ENCODE measurements at places on chromosomes 12 and 14. TPM values are rescaled to one million over a fixed set of nuclear protein-coding genes. Genes with fewer than 3 reads are reported as not detected.

GRCh38 chr14:24673059-24673458 lies 39.1 kb upstream of the GZMB start:
- no peak for DNase-seq
- peaks cover 83% of the 10 kb centered on the region for H3K4me1 ChIP-seq
- H3K4me3 ChIP-seq, result peak overlapping the region; percentile 71
- H3K27me3 ChIP-seq, result no peaks in the 10 kb centered on the region

DNA sequence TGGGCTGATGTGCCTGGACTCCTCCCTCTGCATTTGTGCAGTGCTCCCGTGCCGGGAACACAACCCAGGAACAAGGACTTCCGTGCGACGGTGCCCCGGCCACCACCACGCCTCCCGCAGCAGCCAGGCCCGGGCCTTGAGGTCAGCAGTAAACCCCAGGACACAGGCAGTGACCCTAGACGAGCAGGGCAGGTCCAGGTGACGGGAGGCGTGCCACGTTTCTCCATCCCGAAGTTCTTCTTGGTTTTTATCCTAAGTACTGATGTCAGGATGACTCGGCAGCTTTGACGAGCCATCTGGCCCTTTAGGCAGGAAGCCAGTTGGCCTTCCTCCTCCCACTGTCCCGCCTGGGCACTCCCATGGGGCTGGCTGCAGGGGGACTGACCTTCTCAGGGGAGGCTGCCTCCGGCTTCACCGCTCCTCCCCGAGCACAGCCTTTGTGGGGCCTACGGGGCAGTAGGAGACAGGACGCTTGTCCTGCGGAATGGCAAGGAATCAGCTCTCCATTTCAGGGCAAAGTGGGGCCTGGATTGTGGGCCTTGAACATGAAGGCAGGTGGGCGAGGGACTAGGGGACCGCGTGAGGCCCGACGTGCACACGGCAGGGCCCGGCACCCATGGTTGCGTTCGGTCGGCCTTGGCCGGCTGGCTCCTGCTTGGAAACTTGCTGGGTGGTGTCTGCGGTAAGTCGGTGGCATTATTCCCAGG lies 94.1 kb downstream of the FBXL14 start:
- no peak for DNase-seq
- no peaks in the 10 kb centered on the region for H3K36me3 ChIP-seq
- H3K27me3 ChIP-seq, result peaks cover 24% of the 10 kb centered on the region
- H3K27ac ChIP-seq, result no peak overlapping the region

- H3K27ac ChIP-seq, result no peak overlapping the region
- H3K4me1 ChIP-seq, result no peaks in the 10 kb centered on the region
- no peaks in the 10 kb centered on the region for H3K36me3 ChIP-seq
- peaks cover 25% of the 10 kb centered on the region for H3K27me3 ChIP-seq
- no peak for DNase-seq
- no peak overlapping the region for H3K4me3 ChIP-seq
Observed at GRCh38 chr12:107931761-107932160, 157.3 kb downstream of the ASCL4 start.

GRCh38 chr14:50109342-50109741 lies 7.0 kb downstream of the VCPKMT start:
- H3K4me3 ChIP-seq, result no peak overlapping the region
- no peak for DNase-seq
- peaks cover 37% of the 10 kb centered on the region for H3K4me1 ChIP-seq
- H3K27ac ChIP-seq, result no peak overlapping the region
- no peaks in the 10 kb centered on the region for H3K27me3 ChIP-seq

- no peaks in the 10 kb centered on the region for H3K4me1 ChIP-seq
- H3K27ac ChIP-seq, result no peak overlapping the region
- no peaks in the 10 kb centered on the region for H3K36me3 ChIP-seq
- H3K27me3 ChIP-seq, result peaks cover 4% of the 10 kb centered on the region
- DNase-seq, result no peak
Observed at GRCh38 chr12:8661016-8661415, 1.6 kb downstream of the MFAP5 start.

GRCh38 chr12:1434296-1434955 lies 160.0 kb downstream of the FBXL14 start:
- no peak overlapping the region for H3K4me3 ChIP-seq
- no peaks in the 10 kb centered on the region for H3K27me3 ChIP-seq
- no peaks in the 10 kb centered on the region for H3K36me3 ChIP-seq
- no peak for DNase-seq
- no peak overlapping the region for H3K27ac ChIP-seq

GRCh38 chr12:49206389-49206788 lies 17.5 kb upstream of the TUBA1A start:
- peaks cover 8% of the 10 kb centered on the region for H3K4me1 ChIP-seq
- no peak for DNase-seq
- H3K27ac ChIP-seq, result no peak overlapping the region
- no peaks in the 10 kb centered on the region for H3K36me3 ChIP-seq
- no peak overlapping the region for H3K4me3 ChIP-seq

- H3K4me3 ChIP-seq, result no peak overlapping the region
- no peak for DNase-seq
- no peak overlapping the region for H3K27ac ChIP-seq
- no peaks in the 10 kb centered on the region for H3K4me1 ChIP-seq
Observed at GRCh38 chr12:14317362-14318146, 47.9 kb upstream of the ATF7IP start.

GRCh38 chr12:109033239-109034196 lies 12.7 kb upstream of the SVOP start:
- no peak for DNase-seq
- peaks cover 3% of the 10 kb centered on the region for H3K36me3 ChIP-seq
- H3K4me3 ChIP-seq, result no peak overlapping the region
- no peak overlapping the region for H3K27ac ChIP-seq
- peaks cover 12% of the 10 kb centered on the region for H3K27me3 ChIP-seq

GRCh38 chr12:95205685-95206084 lies 11.6 kb downstream of the FGD6 start:
- no peak for DNase-seq
- H3K4me1 ChIP-seq, result peaks cover 4% of the 10 kb centered on the region
- no peak overlapping the region for H3K4me3 ChIP-seq
- no peaks in the 10 kb centered on the region for H3K36me3 ChIP-seq

- H3K4me3 ChIP-seq, result no peak overlapping the region
- no peak for DNase-seq
- H3K27ac ChIP-seq, result no peak overlapping the region
- no peaks in the 10 kb centered on the region for H3K27me3 ChIP-seq
- peaks cover 76% of the 10 kb centered on the region for H3K36me3 ChIP-seq
Observed at GRCh38 chr12:112997506-112997905, 19.2 kb downstream of the OAS2 start.

GRCh38 chr12:109967383-109968031 lies 28.7 kb downstream of the GIT2 start:
- DNase-seq, result peak; percentile 9
- H3K36me3 ChIP-seq, result peaks cover 39% of the 10 kb centered on the region
- H3K27me3 ChIP-seq, result no peaks in the 10 kb centered on the region
- no peak overlapping the region for H3K4me3 ChIP-seq
- peaks cover 14% of the 10 kb centered on the region for H3K4me1 ChIP-seq

- H3K27me3 ChIP-seq, result no peaks in the 10 kb centered on the region
- H3K4me1 ChIP-seq, result peaks cover 33% of the 10 kb centered on the region
- peak; percentile 65 for DNase-seq
- H3K36me3 ChIP-seq, result peaks cover 28% of the 10 kb centered on the region
- H3K27ac ChIP-seq, result peak overlapping the region; percentile 95
Observed at GRCh38 chr14:93207468-93208308, 632 bp downstream of the UBR7 start.

DNA sequence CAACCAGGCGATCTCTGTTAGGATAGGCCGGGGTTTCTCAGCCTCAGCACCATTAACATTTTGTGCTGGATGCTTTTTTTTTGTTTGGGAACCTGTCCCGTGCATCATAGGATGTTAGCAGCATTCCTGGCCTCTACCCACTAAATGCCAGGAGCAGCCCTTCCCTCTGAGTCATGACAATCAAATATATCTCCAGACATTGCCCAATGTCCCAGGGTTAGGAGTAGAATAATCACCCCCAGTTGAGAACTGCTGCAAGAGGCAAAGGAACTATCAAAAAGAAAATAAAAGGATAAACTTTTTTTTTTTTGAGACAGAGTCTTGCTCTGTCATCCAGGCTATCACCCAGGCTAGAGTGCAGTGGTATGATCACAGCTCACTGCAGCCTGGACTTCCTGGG lies 76.0 kb downstream of the ACACB start:
- peaks cover 16% of the 10 kb centered on the region for H3K36me3 ChIP-seq
- DNase-seq, result no peak
- no peak overlapping the region for H3K4me3 ChIP-seq

- DNase-seq, result no peak
- no peak overlapping the region for H3K27ac ChIP-seq
Observed at GRCh38 chr12:24360907-24361306, 411.4 kb upstream of the SOX5 start.

DNA sequence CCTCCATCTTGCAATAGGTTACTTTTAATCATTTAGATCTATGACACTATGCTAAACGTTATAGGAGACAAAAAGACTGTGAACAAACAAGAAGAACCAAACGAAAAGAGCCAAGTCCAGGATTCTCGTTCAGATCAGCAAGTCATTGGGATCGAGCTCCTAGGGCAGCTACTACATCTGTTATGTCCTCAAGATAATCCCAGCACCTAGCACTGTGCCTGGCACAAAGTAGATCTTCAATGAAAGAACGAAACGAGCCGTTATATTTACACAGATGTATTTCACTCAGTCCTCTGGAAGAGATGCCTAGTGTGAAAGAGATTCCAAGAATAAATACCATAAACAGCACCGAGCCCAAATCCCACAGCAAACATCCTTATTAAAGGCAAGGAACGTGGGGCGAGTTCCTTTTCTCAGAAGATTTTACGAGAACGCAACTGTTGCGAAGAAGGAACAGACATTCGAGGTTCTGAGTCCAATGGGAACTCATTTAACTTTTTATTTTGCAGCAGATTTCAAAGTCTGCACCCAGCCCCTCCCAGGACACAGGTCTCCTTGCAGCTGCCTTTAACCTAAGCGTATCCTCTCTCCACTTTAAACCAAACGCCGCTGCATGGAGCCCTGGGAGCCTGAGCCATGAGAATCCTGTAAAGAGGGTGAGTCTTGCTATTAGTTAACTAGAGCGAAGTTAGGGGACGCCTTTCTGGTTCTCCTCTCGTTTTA lies 544 bp upstream of the TDP1 start:
- peak overlapping the region; percentile 92 for H3K4me3 ChIP-seq
- H3K27ac ChIP-seq, result peak overlapping the region; percentile 92
- no peak for DNase-seq
- H3K4me1 ChIP-seq, result peaks cover 39% of the 10 kb centered on the region
- H3K36me3 ChIP-seq, result peaks cover 33% of the 10 kb centered on the region

DNA sequence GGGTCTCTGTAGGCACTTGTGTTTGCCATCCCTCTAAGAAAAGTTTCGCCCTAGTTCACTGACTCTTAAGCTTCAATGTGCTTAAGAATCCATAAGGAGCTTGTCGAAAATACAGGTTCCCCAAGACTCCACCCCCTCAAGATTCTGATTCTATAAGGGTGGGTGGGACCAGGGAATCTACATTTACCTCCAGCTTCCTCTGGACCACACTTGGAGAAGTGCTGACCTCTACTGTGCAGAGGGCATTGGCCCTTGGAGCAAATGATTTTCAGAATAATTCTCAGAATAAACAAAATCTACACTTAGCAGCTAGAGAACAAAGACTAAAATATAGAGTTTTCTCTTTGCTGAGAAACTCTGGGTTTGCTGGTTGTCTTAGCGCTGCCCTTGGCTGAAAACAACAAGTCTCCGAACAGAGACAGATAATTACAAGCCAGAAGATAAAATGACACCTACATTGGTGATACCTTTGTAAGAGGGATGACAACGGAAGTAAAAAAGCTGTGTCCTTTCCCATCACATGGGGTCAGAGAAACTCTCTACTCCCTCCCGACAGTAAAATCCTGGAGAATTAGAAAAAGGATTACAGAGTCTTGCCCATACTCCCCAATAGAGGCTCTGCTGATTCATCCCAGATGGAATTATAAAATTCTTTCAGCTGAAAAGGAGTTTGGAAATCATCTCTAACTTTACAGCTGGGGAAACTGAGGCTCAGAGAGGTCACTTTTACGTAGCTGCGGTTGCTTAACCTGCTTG lies 4.8 kb downstream of the TGFB3 start:
- H3K27ac ChIP-seq, result no peak overlapping the region
- peaks cover 2% of the 10 kb centered on the region for H3K36me3 ChIP-seq
- DNase-seq, result no peak
- peaks cover 33% of the 10 kb centered on the region for H3K4me1 ChIP-seq

- no peak overlapping the region for H3K4me3 ChIP-seq
- H3K36me3 ChIP-seq, result peaks cover 39% of the 10 kb centered on the region
- no peak for DNase-seq
- no peaks in the 10 kb centered on the region for H3K27me3 ChIP-seq
Observed at GRCh38 chr12:26711072-26711471, 121.9 kb downstream of the ITPR2 start.

DNA sequence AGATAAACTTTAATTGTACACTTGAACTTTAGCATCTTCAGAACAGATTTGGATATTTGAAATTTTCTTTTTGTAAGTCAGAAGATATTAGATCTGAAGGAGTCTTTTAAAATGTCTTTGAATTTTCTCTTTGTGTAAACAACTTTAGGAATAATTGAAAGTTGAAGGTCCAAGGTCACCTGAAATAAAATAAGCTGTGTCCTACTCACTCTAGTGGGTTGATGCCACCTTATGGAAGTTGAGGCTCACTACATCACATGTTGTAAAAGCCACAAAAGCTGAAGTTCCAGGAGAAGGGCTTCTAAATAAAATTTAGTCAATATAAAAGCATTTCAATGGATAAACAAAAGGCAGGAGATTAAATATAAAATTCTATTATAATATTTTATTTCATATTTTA lies 122.0 kb upstream of the ATXN7L3B start:
- peaks cover 8% of the 10 kb centered on the region for H3K27me3 ChIP-seq
- no peak overlapping the region for H3K27ac ChIP-seq
- no peaks in the 10 kb centered on the region for H3K36me3 ChIP-seq
- no peak overlapping the region for H3K4me3 ChIP-seq

DNA sequence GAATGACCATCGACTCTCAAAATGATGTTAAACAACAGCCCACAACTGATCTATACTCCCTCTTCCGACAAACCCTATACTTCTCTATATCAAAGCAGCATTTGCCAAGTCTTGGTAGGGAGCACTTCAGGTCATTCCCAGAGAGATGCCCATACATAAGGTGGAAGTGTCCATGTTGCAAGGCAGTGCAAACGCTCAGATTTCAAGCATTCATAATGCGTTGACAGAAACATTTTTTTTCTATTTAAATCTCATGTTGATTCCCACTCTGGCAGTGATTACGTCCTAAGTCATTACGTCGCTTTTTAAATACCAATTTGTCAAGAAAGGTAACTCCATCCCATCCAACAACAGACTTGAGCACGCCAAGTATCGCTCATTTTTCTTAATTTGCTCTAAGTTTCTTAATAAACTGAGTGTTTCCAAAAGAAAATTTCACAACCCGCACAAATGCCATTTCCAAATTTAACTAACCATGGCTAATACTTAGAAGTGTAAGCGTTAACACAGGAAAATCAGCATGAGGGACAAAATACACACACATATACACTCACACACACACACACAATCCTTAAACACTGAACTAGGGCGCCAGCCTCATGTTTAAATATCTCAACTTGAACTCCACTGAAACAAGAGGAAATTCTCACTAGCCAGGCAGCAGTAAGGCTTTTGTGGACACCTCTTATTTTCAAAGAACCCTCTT lies 1.1 kb downstream of the GXYLT1 start:
- H3K4me3 ChIP-seq, result peak overlapping the region; percentile 80
- H3K27me3 ChIP-seq, result no peaks in the 10 kb centered on the region

The CCDC85C gene
- 7.9 TPM for total RNA-seq

The TGM1 gene
- total RNA-seq, result 3.0 TPM

The DDN gene
- total RNA-seq, result 0.72 TPM

The TEX22 gene
- total RNA-seq, result 1.2 TPM

The PTGDR gene
- total RNA-seq, result 0.13 TPM

The KRT2 gene
- not detected for total RNA-seq

The LRP1-AS gene
- total RNA-seq, result not detected

The IL22 gene
- total RNA-seq, result not detected

The RPS6KL1 gene
- 5.1 TPM for total RNA-seq

The AMN gene
- 1.0 TPM for total RNA-seq

The GLTP gene
- total RNA-seq, result 21.2 TPM

The PYGL gene
- total RNA-seq, result 1.6 TPM

The AQP2 gene
- total RNA-seq, result not detected

The FLRT2 gene
- total RNA-seq, result not detected

All from activated CD8-positive, alpha-beta T cell treated with anti-CD3 and anti-CD28 coated beads for 36 hours (primary cell).